ENCODE measurements at places on chromosomes 2 and 18. TPM values are rescaled to one million over a fixed set of nuclear protein-coding genes. Genes with fewer than 3 reads are reported as not detected.

The TXNDC2 gene
- total RNA-seq = 0.97 TPM

The ASB18 gene
- total RNA-seq = 0.17 TPM

- peak; percentile 99 for ATAC-seq
Observed at GRCh38 chr2:202831242-202832220, 40.0 kb downstream of the ICA1L start.

DNA sequence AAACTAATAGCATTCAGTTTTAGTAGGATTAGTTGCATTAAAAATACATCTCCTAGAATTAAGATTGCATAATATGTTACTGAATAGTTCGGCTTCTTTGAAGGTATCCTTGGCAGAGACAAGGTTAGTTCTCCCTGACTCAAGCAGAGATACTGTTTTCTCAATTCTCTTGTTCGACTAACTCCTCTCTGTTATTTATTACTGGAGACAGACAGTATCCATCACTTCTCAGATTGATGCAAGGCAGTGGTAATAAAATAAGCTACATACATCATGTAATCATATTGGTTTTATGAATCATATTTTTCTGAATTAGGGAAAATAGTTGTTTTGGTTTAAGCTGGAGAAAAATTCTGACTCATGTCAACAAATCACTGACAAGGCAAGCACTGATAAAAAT is 134.8 kb downstream of the SLC8A1 start:
- ATAC-seq = peak; percentile 37

DNA sequence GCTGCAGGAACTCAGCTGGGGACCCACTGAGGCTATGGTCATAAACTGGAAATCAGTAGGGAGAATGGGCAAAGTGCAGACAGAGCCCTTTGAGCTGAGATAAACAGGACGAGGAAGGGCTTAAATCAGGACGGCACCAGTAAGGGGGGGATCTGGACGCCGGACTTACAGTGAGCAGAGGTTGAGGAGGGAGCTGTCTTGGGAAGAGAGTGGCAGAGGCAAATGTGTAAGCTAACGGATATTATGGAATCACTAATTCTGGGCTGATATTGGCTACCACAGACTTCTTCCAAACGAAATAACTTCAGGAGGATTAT is 539 bp downstream of the CYP27A1 start:
- ATAC-seq = no peak

- peak; percentile 82 for ATAC-seq
Observed at GRCh38 chr2:206159346-206160124, at the start of the genes EEF1B2 and NDUFS1. Gene EEF1B2, plus strand, starts transcription at chr2:206159895. Its CDS starts 85 bp downstream, at chr2:206159980. Gene NDUFS1, minus strand, starts transcription at chr2:206159444. Its CDS starts 5,766 bp downstream, at chr2:206153678.

All from motor neuron (in vitro differentiated cells).